ENCODE measurements at places on chromosomes 3 and 15.

GRCh38 chr3:185988080-185988815, 50.4 kb upstream of the TRA2B start:
- DNase-seq, result no peak

DNA sequence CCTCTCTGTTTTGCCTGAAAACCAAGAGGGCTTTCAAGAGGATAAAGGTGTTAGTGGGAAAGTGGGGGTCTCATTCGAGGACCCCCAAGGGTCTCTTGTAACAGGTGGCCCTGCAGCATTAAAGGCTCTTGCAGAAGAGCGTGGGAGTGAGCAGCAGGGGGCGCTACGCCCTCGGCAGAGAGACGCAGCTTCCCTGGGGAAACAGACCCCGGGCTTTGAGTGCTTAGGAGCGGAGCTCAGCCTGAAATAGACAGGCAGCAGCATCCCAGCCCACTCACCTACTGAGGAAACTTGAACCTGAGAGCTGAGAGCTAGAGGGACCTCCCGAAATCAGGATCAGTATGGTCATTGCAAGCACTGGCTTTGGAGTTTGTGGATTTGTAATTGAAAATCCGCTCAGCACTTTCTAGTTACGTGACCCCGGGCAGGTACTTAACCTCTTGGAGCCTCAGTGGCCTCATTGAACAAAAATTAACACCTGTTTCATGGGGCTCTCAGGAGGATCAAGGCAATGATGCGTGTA, 25.7 kb downstream of the RPLP1 start:
- DNase-seq, result peak; percentile 42

GRCh38 chr15:73873889-73874511, 636 bp downstream of the TBC1D21 start:
- DNase-seq, result no peak

DNA sequence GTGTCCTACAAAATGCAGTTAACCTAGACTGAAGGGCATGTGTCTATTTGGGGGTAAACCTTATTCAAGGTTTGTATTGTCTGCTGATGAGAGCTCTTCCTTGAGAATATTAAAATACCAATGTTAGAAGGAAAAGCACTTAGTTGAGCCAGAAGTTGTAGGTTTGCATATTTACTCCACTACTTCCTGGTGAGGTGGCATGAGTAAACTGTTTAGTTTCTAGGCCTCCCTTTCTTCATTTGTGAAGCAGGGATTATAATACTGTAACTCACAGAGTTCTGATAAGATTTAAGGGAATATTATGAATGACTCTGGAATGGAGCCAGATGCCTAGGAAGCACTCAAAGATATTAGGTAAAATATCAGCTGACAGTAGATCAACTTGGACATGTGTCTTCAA, 46.7 kb downstream of the CD200R1L start:
- DNase-seq, result no peak

GRCh38 chr3:21954709-21955108, 203.7 kb upstream of the ZNF385D start:
- DNase-seq, result no peak

- DNase-seq, result peak; percentile 40
Observed at GRCh38 chr15:84669726-84670125, 11.7 kb upstream of the NMB start.

DNA sequence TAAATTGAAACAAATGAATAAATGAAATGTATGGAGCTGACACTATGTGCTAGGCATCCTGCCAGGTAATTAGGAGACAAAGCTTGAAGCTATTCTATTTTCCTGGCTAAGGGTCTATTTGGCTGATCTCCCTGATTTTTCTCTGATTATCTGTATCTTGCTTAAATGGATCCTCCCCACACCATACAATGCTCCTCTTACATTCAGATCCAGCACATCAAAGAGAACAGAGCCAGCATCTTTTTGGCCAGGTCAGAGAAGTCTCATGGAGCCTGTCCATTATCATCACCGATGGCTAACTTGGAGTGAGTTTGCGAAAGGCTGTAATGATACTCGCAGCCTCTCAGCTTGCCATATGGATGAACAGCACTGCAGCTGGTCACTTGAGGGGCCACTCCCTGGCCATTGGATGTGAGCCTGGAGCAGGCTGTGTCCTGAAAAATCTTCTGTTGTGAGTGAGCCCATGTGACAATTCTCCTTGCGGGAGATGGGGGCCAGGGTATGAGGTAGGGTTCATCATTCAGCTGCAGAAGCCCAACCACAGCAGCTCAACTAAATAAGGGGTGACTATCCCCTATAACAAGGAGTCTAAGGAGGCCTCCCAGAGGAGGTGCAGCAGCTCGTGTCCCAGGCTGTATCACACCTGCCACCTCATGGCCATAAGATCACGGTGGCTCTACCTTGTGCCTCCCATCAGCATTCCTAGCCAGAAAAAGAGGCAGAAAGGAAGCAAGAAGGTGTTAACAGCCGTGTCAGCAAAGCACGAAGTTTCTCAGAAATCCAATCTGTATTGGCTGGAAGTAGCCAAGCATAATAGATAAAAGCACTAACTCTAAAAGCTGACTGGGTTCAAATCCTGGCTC, 69.3 kb upstream of the ST8SIA2 start:
- no peak for DNase-seq

DNA sequence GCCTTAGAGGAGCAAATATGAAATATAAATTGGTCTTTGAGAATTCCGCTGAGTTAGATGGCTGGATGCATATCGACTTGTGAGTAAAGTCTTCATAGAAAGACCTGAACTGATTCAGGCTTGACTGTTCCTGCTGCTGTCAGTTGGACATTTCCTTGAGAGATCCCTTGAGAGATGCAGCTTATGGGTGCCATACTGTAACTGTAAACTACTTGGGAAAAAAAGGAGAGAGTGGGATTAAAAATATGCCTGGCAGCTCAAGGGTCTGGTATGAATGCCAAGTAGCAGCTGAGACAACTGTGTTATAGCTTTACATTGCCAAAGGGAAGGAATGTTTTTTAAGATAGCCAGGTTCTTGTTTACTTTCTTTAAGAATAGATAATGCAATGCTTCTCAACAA, 926.6 kb downstream of the EPHA3 start:
- DNase-seq, result no peak

DNA sequence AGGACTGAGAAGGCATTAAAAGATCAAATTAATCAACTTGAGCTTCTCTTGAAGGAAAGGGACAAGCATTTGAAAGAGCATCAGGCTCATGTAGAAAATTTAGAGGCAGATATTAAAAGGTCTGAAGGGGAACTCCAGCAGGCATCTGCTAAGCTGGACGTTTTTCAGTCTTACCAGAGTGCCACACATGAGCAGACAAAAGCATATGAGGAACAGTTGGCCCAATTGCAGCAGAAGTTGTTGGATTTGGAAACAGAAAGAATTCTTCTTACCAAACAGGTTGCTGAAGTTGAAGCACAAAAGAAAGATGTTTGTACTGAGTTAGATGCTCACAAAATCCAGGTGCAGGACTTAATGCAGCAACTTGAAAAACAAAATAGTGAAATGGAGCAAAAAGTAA, 149.7 kb upstream of the LRRFIP2 start:
- no peak for DNase-seq

DNA sequence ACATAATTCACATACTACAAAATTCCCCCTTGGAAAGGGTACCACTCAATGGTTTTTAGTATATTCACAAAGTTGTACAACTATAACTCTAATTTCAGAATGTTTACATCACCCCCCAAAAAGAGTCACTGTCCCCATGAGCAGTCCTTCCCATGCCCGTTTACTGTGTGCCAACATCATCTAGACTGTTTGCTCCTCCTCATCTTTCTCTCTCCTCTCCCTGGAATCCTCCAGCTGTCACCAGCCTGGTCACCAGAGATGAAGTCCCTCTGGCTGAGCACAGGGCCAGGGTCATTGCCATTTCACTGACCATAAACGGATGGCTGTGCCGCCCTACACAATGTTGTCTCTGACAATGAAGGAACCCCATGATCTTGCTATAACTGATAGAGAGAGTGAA, 45.2 kb downstream of the C2CD4B start:
- no peak for DNase-seq

- DNase-seq, result no peak
Observed at GRCh38 chr3:12478326-12478725, 6.0 kb upstream of the TSEN2 start.

DNA sequence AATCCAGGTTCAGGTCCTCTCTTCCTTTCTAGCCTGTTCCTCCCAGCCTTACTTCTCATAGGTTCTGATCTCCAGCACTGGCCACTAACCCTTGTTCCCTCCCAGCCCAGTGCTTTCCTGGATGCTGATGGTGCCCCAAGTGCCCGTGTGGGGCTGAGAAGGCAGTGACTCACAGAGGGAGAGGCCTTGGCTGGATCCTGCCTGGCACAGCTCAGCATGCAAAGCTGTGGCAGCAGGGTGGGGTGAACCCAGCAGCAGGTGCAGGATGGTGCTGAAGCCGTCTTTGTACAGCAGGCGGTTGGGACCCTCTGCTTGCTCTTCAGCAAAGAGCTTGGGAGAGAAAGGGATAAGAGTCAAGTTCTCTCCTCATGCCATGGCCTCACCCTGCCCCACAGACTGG, 7.6 kb downstream of the LPCAT4 start:
- DNase-seq, result no peak

GRCh38 chr3:52126500-52126899, 27.7 kb downstream of the POC1A start:
- no peak for DNase-seq

DNA sequence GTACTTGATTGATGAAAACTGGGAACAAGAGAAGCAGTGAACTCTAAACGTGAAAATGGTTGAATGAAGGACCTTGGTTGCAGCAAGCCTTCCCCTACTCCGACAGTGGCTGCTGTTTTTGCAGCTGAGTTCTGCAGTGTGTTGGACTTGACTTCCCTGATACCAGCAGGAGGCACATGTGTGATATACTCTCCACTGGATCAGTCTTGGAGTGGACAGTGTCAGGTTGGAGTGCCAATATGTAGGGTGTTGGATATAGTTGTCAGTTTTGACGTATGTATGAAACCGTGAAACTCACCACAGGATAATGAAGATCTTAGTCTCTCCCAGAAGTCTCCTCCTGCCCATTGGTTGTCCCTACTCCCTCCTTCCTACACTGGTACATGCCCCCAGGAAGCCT, 106.5 kb downstream of the ITPR1 start:
- no peak for DNase-seq

DNA sequence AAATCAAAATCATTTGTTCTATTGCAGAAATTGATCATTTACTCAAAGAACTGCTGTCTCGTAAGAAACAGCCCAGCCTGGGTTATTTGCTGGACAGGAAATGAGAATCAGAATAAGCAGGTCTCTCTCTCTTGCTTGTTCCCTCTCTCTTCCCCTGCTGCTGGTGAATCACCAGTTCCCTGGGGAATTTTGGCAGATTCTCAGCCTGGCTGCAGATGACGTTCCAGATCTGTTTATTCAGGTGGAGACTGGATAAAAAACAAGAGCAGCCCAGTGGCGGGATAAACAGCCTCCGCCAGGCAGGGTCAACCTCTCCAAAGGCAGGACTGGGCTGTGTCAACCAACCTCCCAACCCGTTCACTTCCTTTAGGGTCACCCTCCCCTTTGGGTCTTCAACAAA, 72.1 kb downstream of the LRIG1 start:
- no peak for DNase-seq

DNA sequence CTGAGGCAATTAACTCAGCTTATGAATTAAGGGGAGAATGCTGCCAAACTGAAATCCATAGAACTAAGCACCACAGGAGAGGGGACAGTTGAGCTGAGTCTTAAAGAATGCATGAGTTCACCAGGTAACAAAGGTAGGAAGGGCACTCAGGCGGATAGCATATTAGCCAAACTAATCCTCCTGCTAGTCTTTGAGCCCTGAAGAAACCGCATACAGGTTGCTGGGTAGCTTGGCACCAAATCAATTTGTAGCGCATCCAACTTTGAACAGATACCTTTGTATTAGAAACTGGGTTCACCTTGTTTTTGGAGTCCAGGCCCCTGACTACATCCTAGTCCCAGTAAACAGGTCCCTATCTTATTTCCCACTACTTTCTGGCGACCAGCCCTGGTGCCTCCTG, 93.7 kb downstream of the FRMD4B start:
- DNase-seq, result no peak

DNA sequence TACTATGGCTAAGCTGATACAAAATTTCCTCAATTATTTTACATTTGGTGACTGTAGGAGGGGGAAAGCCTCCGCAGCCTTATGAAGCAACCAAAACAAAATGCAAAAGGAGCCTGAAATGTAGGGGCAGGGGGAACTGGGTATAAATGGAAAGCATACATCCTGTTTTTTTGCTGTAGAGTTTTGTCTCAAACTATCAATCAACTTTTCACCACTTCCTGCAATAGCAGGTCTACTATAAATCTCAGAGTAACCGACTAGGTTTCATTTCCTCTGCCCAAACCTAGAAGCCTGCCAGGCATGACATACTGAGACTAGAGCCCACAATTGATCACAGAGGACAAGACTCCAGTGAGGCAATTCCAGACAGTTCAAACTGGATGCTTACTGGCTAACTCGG, 91.3 kb downstream of the SHQ1 start:
- peak; percentile 14 for DNase-seq

DNA sequence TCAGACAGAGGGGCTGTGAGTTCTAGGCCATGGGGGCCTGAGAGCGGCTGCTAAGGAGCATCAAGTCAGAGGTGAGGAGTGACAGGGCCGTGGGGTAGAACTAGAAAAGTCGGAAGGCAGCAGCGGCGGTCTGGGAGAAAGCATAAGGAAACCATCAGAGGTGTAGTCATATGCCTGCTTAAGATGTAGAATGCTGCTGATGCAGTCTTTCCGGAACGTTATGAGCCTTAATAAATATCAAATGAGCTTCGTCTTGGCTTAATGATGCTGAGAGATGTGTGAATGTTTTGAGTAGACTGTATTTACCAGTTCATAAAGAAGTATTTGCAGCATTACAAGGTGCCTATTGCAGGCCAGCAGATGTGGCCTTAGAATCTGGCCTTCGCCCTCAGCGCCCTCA, 15.2 kb downstream of the ATG7 start:
- DNase-seq, result no peak

GRCh38 chr15:32830241-32830640, 112.4 kb downstream of the GREM1 start:
- DNase-seq, result no peak

GRCh38 chr3:186152889-186153292, 44.0 kb upstream of the ETV5 start:
- DNase-seq, result no peak

GRCh38 chr3:4501927-4502326, 8.8 kb downstream of the ITPR1 start:
- no peak for DNase-seq

DNA sequence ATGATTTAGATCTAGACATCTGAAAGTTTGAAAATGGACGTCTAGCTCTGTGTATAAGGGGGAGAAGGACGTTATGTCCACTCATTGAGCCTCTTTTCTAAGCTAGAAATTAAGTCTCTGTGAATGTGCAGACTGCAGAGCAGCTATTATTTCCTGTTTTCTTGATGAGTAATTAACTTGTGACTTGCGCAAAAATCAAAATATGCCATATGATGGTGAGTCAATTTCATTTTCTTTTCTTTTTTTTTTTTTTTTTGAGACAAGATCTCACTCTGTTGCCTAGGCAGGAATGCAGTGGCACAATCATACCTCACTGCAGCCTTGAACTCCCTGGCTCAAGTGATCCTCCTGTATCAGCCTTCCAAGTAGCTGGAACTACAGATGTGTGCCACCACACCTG, 14.1 kb downstream of the LACTB start:
- no peak for DNase-seq

- DNase-seq, result no peak
Observed at GRCh38 chr3:47612178-47612577, 33.5 kb upstream of the CSPG5 start.
